ENCODE measurements at places on chromosomes 4 and X.

- no peak for DNase-seq
These were observed 55.4 kb downstream of the RBM46 start for GRCh38 chr4:154836513-154836912.

DNA sequence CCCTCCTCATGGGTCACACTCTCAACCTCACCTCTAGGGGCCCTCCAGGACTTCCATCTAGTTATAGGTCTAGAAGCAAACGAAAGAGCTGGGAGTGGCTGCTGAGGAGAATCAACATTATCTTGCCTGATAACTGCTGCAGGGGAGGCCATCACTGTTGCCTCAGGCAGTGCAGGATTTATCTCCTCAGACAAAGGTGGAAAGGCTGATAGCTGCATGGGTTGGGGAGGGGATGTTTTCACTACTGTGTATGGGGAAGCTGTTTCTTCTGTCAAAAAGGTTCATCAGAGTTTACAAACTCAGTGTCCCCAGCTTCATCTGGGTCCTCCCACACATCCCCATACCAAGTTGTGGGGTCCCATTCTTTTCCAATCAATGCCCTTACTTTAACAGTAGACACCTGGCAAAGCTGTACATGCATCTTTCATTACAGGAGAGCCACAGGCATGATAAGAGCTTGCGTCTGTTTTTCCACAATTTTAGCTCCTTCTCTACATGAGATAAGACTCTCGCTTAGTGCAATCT is 17.6 kb upstream of the PRDM8 start:
- peak; percentile 15 for DNase-seq

DNA sequence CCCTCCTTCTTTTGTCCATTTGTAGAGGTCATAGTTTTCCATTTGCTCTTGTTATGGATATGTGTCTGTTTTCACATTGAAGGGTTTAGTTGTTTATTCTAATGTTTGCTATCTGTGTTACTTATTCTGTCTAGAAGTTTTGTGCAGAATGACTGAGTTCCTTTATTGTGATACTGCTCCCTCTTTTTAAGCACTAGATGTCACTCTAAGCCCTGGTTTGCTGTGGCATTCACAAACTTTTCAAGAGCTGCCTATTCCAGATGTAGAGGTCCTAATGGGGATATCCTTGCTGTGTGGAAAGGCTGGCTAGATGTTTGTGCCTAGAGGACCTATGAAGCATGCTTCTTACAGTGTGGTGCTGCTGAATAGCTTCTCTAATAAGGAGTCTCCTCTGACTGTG is 338.6 kb downstream of the SPIN4 start:
- DNase-seq = no peak

- DNase-seq = no peak
These were observed 37.6 kb downstream of the GPR174 start for GRCh38 chrX:79182071-79182470.

DNA sequence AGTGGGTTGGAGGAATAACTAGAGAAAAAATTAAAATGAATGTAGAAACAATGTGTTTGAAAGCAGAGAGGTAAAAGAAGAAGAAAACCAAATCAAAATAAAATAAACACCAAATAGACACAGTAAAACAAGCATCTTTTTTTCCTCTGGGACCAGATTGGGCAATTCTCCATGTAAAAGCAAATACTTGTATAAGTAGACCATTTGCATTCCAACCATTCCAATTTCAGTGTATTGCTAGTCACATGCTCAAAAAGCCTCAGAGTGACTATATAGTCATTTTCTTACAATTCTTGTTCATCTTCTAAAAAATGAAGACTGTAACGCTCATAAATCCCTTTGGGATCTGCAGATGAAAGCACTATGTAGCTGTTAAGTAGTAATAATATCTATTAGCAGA is 969.5 kb downstream of the PCDH18 start:
- DNase-seq = no peak

GRCh38 chr4:6152869-6153705 is 47.3 kb downstream of the JAKMIP1 start:
- DNase-seq = no peak

DNA sequence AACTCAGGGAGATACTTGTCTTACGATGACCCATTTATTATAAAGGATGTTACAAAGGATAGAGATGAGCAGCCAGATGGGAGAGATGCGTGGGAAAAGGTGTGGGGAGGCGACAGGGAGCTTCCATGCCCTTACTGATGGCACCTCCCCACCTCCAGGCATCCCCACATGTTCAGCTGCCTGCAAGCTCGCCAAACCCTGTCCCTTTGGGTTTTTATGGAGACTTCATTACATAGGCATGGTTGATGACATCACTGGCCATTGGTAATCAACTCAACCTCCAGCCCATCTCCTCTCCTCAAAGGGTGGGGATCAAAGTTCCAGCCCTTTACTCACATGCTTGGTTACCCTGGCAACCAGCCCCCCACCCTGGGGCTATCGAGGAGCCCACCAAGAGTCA is 29.4 kb upstream of the SLC2A9 start:
- no peak for DNase-seq

- no peak for DNase-seq
These were observed 1.2 kb upstream of the FAM3A start for GRCh38 chrX:154517101-154517781.

DNA sequence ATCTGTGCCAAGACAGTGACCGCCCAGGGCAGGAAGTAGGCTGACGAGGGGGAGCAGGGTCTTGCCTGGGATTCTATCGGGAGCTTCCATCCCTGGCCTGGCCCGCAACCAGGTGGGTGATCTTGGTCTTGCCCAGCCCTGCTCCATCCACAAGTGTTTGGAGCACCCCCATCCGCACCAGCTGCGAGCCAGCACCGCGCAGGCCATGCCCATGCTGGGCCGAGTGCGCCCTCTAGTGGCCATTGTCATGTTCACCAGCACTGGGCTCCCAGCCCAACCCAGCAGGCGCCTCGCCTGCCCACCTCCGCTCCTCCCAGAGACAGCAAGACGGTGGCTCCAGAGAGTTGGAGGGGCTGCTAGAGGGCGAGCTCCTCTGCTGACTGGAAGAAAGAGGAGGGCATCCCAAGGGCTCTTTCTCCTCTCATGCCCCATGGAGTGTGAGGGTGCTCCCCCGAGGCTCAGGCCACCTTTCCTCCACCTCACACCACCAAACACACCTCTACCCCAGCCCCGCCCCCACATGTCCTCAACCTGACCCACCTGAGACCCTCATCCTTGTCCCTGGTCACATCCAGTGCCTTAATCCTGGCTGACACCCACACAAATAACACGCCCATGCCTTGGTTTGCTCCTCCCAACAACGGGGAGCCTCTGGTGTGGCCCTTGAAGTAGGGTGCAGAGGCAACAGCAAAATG is 9.8 kb upstream of the ATP2B3 start:
- peak; percentile 63 for DNase-seq

- no peak for DNase-seq
These were observed 655.3 kb upstream of the FRG1 start for GRCh38 chr4:189285377-189285776.

DNA sequence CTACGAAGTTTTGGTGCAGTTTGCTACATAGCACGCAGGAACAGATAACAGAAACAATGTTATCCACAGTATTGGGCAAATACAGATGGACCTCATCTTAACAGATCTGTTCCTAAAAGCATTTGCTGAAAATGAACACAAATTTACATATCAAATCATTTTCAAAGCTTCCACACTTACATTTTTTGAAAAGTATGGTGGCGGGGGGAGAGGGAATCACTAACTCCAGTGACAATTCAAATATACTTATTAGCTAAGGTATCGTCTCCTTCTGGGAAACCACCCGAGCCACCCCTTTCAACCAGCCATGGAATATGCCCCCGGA is 175.0 kb downstream of the NSUN7 start:
- no peak for DNase-seq

- peak; percentile 3 for DNase-seq
These were observed 649 bp upstream of the VBP1 start for GRCh38 chrX:155215443-155216178.

GRCh38 chr4:118712872-118713271 is 27.7 kb downstream of the METTL14 start:
- DNase-seq = no peak

- DNase-seq = peak; percentile 2
These were observed 26.0 kb downstream of the CAPN6 start for GRCh38 chrX:111244235-111244750.

DNA sequence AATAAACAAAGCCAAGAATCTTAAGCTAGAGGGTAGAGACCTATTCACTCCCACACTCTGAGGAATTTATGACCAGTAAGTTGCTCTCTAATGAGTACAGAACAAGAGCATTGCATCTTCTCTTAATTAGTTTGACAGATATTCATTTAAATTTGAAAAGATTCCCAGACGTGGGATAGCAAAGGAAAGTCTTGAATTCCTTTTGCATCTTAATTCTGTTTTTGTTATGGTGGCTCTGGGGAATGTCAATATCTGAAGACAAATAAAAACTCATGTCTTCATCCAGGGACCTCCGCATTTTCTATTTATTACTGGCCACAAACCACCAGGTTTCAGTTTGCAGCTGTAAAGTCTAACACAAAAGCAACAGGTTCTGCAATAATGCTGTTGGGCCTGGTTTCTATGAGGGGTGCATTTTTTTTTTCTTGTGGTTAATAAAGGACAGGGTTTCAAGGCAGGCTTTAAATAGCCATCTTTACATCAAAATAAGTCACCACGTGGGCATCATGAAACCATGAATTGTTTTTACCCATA is 172.3 kb downstream of the SHROOM3 start:
- DNase-seq = no peak

GRCh38 chrX:11349661-11350337 is 56.6 kb downstream of the AMELX start:
- no peak for DNase-seq

DNA sequence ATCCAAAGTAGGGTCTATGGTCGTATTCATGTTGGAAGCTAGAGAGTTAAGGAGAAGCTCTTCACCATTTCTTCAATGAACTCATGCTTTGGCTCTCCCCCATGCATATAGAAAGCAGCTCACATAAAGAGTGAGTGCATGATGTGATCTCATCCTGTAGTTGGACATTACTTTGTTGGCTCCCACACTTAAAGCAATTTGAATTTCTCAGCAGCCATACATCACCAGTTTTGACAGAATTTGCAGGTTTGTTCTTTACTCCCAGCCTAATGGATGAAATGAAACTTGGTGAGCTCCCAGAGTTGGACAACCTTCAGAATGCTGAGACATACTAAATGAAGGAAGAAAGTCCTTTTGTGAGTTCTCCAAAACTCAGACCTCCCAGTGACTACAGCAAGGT is 613.5 kb downstream of the IQCM start:
- DNase-seq = no peak

DNA sequence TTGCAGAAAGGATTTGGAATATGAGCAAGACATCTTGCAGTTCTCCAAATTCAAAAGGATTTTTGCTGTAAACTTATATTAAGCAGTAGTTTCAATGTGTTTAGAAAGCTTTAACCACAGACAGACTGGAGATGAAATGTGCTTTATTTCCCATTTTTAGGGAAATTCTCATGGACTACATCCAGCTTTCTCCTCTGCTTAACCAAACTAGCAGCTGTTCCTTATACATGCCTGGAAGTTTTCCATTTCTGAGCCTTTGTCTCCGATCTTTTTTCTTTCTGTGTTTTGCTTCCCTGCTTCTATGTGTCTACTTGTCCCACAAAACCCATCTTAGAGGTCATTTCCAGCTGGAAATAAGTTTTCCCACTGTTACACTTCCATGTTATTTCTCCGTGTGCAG is 41.6 kb downstream of the TMA16 start:
- no peak for DNase-seq

DNA sequence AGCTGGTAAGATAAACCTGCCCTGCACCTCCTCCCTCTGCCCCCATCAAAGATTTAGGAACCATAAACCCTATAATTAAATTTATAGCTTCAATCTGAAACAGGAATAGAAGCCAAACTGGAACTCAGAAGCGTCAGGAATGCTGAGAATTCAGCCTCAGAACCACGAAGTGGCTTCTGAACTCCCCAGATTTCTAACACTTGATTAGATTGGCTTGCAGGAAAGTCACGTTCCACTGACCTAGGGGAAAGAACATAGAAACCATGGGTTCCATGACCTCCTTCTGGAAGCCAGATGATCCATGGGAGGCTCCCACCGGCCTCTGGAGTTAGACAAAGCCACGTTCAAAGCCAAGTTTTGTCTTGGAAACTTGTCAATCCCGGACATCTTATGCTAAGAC is 356.5 kb downstream of the MID1IP1 start:
- DNase-seq = no peak

GRCh38 chrX:23826216-23826615 is 43.2 kb downstream of the SAT1 start:
- no peak for DNase-seq

- DNase-seq = no peak
These were observed 75.8 kb downstream of the PPP3CA start for GRCh38 chr4:101271516-101271915.

GRCh38 chr4:7351014-7351413 is 83.7 kb downstream of the PSAPL1 start:
- no peak for DNase-seq

- DNase-seq = no peak
These were observed 171.2 kb downstream of the PPP3CA start for GRCh38 chr4:101175896-101176676.

- DNase-seq = no peak
These were observed 270.8 kb downstream of the GRIA3 start for GRCh38 chrX:123454712-123455431.

DNA sequence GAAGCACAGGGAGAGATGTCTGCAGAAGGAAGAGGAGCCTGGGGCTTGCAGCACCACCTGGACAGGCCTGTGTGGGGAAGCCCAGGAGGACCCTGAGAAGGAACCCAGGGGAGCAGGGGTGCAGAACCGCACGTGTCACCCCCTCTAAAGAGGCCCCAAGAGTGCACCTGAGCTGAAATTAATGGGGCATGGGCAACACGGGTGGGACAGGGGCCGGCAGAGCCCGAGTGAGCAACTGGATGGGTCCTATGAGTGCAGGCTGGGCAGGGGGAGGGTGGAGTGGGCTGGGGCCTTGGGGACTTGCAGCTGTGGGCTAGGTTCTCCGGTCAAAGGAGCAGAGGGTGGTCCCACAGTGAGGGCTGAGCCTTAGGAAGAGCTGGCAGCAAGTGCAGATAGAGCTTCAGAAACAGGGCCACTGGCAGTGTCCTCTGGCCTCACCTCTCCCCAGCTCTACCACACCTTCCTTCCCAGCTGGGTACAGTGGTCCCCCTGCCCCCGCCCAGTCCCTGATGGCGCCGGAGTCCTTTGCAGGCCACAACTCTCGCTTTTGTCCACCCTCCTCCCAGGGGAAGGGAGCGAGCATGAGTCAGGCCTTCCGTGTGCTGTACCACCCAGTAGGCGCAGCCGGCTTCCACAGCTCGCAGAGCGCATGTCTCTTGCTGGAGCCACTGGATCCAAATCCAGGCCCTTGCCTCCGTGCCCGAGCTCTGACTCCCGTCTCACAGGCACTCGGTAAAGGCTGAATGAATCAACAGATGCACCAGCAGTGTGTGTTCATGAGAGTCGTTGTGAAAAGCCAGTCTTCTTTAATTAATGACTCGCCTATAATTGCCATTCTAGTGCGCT is 131.6 kb downstream of the HMX1 start:
- no peak for DNase-seq

GRCh38 chrX:96430756-96431455 is 253.7 kb upstream of the DIAPH2 start:
- DNase-seq = no peak

GRCh38 chr4:123893011-123893981 is 496.7 kb downstream of the SPRY1 start:
- no peak for DNase-seq

All from hematopoietic multipotent progenitor cell treated with erythropoietin and hydrocortisone succinate and interleukin-3 and kit ligand, for 8 days (in vitro differentiated cells).